ENCODE measurements at places on chromosomes 3 and 15.

DNA sequence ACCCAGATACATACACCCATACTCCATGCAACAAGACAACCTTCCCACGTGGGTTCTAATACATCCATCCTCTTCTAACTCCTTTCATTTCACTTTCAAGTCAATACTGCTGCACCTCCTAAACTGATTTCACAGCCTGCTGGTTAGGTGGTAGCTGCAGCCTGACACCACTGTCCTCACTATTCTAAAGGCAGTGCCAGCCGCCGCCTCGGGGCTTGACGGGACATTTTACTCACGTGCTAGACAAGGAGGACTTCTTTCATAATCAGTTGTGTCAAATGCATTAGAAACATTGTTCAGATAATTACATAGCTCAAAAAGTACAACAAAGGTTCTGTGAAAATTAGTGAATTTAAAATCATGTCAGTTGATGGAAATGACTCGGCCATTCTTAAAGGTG is 6.3 kb downstream of the UROC1 start:
- DNase-seq: no peak

- DNase-seq: no peak
Measured at GRCh38 chr15:38750786-38751185, 186.2 kb upstream of the RASGRP1 start.

GRCh38 chr3:29655015-29655747 is 374.3 kb downstream of the RBMS3 start:
- no peak for DNase-seq

GRCh38 chr3:73284472-73284871 is 223.0 kb downstream of the EBLN2 start:
- DNase-seq: no peak

DNA sequence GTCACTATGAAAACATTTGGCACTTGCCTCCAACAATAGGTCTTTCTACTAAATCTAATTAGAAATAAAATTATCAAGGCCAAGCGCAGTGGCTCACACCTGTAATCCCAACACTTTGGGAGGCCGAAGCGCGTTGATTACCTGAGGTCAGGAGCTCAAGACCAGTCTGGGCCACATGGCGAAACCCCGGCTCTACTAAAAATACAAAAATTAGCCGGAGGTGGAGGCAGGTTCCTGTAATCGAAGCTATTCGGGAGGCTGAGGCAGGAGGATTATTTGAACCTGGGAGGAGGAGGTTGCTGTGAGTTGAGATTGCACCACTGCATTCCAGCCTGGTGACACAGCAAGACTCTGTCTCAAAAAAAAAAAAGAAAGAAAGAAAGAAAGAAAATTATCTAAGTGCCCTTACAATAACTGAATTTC is 1.6 kb upstream of the PLD1 start:
- no peak for DNase-seq

GRCh38 chr15:70566047-70566835 is 197.1 kb downstream of the UACA start:
- DNase-seq: no peak

DNA sequence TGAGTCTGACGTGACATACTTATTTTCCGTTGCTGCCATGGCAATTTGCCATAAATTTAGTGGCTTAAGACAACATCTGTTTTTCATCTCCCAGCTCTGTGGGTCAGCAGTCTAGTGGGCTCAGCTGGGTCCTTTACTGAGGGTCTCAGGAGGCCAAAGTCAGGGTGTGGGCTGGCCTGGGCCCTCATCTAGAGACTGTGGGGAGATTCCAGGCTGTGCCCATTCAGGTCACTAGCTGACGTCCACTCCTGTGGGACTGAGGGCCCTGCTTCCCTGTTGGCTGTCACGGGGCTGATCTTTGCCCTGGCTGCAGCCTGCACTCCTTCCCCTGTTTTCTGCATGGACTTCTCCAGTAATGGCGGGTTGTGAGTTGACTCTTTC is 19.1 kb downstream of the FGD5 start:
- DNase-seq: no peak

- no peak for DNase-seq
Measured at GRCh38 chr3:38542401-38543298, 46.5 kb downstream of the EXOG start.

GRCh38 chr3:138678086-138678485 is 69.5 kb downstream of the FAIM start:
- DNase-seq: no peak

DNA sequence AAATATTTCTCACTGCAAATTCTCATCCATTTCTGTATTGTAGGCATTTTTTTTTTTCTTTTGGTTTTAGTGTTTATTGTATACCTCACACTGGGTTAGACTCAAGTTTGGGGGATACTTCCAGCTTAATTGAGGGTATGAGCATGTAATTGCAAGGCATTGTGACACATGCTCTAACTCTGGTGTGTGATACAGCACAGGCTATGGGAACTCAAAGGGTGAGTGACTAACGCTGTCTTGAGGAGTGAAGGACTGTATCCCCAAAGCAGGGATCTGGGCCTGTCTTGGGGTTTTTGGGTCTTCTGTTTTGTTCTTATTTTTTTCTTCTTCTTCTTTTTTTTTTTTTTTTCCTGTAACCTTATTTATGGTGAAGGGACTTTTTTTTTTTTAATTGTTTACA is 26.9 kb downstream of the MAP2K1 start:
- DNase-seq: no peak

GRCh38 chr15:29533647-29534046 is 264.0 kb upstream of the NSMCE3 start:
- DNase-seq: no peak

DNA sequence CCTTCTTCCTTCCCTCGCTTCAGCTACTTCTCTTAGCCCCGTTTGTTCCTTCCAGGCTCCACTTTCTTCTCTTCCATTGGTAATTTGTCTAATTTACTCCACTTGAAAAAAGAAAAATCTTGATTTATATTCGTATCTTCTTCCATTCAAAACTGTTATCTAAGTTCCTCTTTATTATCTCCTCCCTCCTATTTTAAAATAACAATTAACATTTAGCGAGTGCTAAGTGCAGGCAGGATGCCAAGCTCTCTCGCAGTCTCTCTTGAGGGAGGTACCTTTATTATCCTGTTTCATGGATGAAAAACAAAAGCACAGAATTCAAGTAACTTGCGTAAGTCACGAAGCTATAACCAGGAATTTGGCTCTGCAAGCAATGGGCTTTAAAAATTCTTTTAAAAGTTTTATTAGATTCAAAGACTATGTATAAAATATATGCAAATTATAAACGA is 418.9 kb upstream of the NAALADL2 start:
- no peak for DNase-seq

DNA sequence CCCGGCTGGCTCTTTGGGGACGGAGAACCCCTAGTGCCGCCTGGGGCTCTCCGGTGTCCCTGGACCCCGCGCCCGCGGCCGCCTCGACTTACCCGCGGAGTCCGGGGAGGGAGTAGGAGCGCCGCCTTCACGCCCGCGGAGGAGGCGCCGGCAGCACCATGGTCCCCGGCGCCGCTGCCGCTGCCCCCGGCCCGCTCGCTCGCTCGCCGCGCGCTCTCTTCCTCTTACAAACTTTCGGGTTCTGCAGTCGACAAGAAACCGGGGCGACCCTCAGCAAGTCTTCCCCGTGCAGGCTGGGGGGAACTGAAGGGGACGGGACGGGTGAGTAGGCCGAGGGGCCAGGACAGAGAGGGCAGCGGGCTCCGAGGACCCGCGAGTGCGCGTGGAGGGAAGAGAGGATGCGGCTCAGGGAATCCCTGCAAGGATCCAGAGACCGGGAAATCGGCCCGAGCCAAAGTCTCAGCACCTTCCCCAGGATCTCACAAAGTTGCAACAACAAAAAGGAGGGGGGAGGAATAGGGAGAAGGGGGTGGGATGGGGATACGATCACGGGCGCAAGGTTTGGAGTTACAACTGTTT is 2.0 kb downstream of the FOXP1 start:
- DNase-seq: no peak

DNA sequence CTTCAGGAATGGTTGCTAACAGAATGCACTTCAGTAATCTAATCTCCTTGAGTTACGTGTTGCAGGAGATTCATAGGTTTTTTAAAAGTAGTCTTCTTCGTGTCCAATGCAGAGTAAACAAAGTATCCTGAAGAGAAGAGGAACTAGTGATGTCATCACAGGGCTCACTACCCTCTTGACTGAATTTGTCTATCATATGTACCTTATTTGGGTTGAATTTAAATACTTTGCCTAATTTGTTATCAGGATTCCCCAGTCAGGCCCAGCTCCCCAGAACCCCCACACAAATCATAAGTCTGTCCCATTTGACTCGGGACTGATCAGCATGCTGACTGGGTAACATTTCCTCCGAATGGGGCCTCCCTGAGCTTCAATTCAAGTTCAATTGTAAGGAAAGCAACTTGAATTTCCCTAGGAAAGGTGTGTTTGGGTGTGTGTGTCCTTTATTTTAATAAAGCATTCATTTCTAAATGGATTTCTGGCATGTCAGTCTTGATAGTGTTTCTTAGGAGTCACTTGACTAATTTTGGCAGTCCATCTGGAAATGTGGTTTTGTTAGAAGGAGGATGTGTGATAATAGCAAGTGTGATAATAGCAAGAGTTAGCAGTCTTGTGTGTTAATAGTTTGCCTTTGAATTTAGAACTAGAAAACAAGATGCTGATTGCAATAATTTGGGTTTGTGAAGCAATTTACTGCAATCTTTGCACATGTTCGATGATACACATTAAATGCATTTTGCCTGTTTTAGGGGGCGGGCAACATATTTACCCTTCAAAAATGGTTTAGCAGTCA is 21.9 kb downstream of the OXNAD1 start:
- no peak for DNase-seq

GRCh38 chr3:194483850-194484249 is 3.0 kb downstream of the ATP13A3 start:
- DNase-seq: no peak

DNA sequence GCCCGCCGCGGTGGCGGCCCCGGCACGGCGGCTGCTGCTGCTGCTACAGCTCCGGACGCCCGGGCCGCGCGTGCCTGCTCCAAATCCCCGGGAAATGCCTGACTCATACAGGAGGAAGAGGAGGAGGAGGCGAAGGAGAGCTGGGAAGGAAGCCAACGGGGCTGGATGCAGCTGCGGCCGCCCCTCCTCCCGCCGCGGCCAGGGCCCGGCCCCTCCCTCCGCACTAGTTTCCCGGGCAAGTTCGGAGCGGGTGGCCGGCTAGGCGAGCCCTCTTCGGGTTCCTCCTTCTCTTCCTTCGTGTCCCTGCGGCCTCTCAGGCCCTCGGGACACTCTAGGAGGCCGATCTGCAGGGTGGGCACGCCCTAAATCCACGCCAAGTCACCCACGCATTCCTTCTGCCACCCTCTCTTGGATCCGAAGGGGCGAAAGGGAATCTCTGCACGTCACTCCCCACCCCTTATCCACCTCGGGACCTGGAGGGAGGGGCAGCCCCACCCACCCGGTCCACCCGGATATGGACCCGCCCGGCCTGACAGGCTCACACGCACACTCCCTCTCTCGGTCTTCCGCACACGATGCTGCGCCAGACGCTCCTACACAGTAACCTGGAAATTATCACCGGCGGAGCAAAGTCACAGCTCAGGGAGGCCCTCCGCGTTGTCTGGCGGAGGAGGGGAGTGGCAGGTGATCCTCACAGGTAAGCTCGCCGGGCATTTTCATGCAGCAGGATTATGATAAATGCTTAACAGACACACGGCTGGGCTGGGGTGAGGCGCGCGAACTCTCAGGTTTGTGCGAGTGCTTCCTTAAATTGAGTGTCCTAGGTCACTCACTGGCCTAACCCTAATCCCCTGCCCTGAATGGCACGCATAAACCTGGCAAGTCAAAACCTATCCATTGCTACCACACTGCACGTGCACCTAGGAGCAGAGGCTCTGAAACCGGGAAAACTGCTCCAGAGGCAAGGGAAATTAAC is at the start of the genes OSBPL10 and ZNF860:
Gene OSBPL10, minus strand, starts transcription at position 57 of the 976 bp plus-strand sequence. CDS start 83 bp downstream, outside the sequence.
Gene ZNF860, plus strand, starts transcription at position 545 of the 976 bp plus-strand sequence. CDS start 7,330 bp downstream, outside the sequence.
- DNase-seq: no peak

- DNase-seq: no peak
Measured at GRCh38 chr3:22960105-22960984, 242.8 kb upstream of the UBE2E2 start.

DNA sequence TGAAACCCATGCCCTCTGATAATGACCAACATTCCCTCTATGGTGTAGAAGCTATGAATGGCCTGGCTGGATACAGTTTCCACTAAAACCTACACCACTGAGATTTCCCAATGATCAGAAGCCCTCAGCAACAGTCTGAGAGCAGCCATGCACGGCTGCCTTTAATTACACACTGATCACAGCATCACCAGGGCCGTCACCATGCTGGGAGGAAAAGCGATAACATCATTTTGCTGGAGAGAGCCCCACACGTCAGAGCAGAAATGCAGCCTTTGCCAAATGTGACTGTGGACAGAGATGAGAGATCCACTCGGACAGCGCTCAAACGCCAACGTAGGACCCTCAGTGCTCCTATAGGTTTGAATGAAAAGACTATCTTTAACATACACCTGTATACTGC is 135.0 kb downstream of the XXYLT1 start:
- DNase-seq: no peak

DNA sequence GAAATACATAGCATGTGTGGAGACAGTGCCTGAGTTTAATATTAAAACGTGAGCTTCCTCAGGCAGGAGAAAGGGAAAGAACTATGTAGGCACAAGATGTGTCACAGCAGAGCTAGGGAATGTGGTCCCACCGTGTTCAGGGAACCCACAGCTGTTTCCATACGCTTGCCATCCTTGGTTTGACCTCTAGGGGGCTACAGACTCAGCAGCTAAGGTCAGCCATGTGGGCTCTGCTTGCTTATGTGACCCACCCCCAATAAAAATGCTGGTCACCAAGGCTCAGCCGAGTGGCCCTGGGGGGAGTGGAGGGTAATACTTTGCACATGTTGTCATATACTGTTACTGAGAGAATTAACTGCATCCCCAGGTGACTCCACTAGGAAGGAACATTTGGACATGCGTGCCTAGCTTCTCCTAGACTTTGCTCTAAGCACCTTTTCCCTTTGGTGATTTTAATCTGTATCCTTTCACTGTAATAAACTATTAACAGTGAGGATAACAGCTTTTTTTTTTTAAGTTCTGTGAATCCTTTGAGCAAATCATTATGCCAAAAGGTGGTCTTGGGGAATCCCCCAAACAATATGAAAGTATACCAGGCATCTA is 3.3 kb downstream of the TUBGCP5 start:
- DNase-seq: no peak

- no peak for DNase-seq
Measured at GRCh38 chr3:54772051-54772450, 155.8 kb downstream of the LRTM1 start.

DNA sequence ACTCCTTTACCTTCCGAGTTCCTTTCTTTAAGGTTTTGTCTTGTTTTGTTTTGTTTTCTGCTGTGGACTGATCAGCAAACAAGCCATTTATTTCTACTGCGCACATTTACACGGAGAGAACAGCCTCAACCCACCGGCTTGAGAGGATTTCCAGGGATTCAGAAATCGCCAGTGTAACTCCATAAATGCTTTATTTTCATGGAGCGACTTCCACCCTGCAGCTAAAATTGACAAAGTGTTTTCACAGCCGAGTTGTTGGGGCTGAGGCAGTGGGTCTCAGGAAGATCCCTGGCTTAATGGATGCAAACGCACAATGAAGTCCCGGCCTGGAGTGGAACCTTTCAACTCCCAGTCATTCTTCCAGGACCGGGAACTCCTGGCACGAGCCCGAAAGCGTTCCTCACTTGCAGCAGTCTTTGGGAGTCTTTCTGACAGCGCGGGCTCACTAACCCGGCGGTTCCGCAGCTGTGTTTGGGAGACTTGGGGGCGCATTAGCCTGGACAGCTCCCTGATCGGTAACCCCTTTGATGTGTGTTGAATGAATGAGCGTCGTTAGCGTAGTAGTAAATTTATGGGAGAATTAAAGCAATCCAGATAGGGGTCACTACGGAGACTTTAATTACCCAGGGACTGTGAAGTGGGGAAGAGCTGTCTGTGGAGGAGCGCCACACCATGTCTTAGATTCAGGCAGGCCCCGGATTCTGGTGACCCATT is 785 bp upstream of the MYRIP start:
- no peak for DNase-seq

- no peak for DNase-seq
Measured at GRCh38 chr3:17360991-17361390, 381.4 kb downstream of the TBC1D5 start.

Data from GM18507 (cell line).